ENCODE measurements at places on chromosomes 4 and X.

GRCh38 chrX:141220342-141221008 lies 21.8 kb downstream of the SPANXC start:
- DNase-seq: peak; percentile 43

DNA sequence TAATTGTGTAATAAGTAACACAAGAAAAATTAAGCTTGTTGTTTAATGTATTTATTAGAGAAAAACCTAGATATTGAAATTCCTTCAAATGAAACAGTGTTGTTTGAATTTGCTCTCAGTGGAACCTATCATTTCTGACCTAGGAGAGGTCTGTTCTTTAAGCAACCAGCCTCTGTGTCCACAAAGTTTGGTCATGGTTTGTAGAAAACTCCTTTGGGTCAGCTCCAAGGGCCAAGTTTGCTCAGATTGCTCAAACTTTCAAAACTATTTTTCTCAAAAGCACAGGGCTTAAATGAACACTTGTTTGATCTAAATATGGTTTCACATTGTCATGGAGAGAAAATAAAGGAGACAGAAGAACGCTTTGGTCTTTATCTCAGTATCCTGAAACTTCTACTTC lies 29.6 kb upstream of the RPL34 start:
- no peak for DNase-seq

DNA sequence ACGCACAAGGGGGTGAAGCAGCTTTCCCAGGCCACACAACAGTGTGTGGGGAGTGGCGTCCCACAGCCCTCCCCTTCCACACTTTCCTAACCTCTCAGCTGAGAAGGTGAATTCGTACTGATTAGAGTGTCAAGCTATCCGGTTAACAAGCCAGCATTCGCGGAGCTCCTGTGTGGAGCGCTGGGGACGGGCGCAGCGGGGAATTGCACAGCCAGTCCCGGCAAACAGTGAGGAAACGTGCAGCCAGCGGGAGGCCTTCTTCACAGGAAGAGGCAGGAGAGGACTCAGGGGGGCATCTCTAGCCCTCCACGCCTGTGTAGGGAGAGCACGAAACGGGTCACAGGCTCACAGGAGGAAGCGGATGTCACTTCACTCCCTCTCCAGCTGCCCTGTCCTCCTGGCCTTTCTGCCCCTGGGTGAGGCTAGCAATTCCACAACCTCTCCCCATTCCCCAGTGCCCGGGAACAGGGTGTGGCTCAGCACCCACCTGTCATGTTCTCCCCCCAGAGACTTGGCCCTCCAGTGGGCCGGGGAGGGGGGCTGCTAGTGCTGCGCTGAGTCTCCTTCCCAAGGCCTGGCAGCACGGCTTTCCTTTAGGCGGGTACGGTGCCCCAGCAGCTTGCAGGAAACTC lies 117.3 kb downstream of the CPZ start:
- no peak for DNase-seq

DNA sequence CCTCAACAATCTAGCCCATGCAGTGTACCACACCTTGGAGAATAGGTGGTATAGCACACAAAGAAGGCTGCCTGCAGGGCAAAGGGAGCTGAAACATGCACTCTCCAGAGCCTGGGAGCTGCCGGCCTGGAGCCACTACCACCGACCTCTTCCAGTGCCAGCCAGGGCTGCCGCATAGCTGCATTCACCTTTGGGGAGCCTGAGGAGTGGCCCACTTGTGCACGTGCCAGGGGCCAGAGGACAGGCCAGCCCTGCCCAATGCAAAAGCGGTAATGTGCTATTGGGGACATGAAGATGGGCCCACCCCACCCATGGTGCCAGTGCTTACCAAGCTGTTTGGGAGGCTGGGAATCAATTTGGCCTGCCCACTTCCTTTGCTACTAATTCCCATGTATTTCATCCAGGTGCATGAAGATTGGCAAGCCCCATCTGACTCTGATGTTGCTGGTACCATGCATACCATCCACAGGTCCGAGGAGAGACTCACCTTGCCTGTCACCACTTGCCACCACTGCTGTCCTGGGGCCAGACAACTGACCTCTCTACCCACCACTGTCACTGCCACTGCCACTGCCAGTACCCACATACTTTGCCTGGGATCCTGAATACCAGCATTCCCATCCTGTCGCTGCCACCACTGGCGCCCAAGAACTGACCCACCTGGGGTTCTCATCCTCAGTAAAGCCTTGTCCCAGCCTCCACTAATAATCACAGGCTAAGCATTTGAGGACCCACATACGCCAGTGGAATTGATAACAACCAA lies 506.9 kb downstream of the MAGEB5 start:
- DNase-seq: no peak

DNA sequence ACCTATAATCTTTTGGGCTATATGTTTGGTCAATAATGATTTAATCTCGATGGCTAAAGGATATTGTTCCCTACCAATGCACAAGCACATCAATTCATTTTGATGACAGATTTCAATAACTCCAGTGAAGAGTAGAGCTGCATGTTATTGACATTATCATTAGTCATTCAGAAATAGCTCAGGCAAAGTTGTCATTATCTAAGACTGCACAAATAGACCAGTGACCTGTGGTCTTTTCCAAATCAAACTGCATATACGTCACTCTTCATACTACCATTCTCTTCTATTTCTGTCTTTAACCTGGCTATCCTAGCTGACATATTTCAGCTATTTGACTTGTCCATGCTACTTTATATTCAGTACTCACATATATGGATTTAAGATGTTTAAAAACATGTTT lies 1050.8 kb downstream of the C4orf33 start:
- no peak for DNase-seq

DNA sequence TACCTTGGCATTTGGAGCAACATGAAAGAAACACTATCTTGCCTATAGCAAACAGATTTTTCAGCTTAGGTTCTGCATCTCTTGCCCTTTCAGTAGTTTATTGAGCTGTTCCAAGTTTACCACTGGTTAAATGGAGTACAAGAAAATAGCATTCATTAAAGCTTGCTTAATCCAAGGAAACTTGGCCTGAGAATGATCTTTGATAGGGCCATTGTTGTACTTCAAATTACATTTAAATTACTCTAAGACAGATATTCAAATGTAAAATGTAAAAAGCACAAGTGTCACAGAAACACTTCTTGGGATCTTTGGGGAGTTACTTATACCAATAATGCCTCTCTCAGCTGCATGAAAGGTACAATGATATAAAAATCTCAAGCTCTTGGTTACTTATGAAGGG lies 609.0 kb upstream of the HTR2C start:
- DNase-seq: no peak

- no peak for DNase-seq
These were observed 12.9 kb downstream of the DGAT2L6 start for GRCh38 chrX:70190225-70190624.

GRCh38 chrX:110022599-110023448 lies 19.9 kb downstream of the TMEM164 start:
- DNase-seq: no peak

GRCh38 chr4:3112201-3112600 lies 37.7 kb downstream of the HTT start:
- no peak for DNase-seq

DNA sequence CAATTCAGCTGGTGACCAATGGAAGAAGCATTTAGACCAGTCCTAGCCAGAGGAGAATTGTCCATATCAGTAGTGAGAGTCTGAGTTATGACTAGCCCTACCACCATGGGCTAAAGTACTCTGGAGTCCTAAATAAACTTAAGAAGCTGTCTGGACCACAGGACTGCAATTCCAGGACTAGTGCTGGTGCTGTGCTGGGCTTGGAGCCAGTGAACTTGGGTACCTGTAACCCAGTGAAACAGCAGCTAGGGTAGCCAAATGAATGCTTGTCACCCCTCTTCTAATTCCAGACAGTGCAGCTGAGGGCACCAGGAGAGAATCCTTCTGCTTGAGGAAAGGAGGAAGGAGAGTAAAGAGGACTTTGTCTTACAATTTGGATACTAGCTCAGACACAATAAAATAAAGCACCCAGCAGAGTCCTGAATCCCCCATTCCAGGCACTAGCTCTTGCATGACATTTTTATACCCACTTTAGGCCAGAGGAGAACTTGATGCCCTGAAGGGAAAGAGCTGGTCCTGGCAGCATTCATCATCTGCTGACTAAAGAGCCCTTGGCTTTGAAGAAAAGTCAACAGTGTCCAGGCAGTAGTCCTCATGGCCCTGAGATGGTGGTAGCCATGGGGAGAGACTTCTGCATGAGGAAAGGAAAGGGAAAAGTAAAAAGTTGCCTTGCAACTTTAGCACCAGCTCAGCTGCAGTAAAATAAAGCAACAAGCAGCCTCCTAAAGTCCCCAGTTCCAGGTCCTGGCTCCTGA lies 2675.7 kb downstream of the PCDH7 start:
- DNase-seq: no peak

DNA sequence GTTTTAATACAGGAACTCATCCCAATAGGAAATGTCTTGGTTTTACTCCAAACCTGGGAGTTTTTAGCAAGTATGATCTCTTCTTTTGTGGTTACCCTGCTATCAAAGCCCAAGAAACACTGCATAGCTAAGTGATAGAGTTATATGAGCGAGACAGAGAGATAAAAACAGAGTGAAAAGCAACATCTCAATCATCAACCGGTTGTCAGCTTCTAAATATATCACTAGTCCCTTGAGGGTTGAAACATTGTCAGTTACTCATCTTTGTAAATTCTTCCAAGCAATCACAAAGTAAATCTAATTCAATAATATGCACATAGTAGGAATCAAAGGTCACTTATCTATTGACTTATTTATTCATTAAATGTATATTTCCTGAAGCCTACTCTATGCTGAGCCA lies 483.9 kb downstream of the IDS start:
- no peak for DNase-seq

DNA sequence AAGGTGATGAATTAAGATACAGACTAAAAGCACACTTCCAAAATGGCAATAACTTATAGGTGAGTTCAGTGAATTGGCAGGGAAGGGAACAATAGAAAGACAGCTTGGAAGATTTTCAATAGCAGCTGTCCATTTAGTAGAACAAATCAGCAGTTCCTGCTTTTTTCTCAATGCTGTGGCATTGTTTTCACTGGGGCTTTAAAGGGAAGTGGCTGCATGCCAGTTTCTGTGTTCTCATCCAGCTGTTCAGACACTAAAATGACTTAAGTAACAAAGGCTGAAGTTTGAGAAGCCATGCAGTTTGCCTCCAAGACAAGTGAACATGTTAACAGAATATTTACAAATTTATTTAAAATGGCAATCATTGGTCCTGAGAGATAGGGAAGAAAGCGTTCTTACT lies 291.9 kb downstream of the FAM47A start:
- no peak for DNase-seq

DNA sequence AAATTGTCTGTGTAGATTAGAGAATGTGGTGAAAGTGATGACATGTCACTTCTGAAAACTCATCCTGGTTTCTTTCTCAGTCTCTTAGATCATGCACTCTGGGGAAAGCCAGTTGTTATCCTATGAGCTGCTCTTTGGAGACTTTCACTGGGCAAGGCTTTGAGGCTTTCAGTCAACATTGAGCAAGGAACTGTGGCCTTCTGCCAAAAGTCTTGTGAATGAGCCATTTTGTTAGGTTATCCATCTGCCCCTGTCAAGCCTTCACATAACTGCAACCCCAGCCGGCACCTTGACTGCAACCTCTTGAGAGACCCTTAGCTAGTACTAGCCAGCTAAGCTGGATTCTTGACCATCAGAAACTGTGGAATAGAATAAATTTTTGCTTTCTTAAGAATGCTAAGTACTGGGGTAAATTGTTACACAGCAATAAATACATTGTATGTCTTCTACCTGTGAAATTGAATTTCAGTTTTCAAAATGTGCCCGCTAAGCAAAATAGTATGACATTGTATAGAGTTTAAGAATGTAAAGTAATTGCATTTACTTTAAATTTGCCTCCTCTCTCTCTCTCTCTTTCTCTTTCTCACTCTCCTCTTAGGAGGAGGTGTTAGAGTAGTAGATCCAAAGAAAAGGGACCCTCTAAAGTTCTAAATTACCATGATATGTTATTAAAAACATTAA lies 1273.0 kb downstream of the RAPGEF2 start:
- peak; percentile 31 for DNase-seq

DNA sequence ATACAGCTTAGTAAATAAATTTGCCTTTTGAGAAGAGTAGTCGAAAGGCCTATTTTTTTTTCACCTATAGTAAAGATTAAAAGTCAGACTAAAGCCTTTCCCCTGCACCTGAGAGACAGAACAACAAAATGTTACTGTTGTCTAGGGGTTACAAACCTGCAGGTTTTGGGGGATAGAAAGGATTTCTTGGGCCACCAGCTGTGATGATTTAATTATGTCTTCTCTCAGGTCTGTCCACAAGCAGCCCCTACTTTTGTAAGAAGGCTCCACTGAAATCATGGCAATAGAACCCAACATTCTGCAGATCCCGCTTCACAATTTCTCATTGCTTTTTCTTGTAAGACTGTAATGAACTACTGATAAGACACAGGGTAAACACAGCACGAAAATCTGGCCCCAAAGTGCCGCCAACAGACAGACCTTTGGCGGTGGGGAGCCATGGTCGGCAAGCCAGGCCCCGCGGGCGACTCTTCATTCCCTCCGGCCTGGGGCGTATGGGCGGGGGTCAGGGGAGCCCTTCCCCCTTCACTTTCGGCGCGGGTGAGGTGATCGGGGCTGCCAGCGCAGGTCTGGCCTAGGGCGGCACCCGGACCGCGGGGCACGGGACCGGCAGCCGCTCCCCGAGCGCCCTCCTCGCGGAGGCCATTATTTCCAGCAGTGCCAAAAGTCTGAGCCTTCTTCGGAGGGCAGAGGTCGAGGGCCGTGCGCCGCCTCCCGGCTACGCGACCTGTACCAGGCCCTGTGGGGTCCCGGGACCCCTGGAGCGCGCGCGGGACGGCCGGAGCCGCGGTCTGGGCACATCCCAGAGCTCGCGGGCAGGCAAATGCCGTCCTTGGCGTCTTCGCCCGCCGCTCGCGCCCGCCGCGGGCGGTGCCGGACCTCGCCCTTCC lies 812 bp upstream of the KDM6A start:
- no peak for DNase-seq

DNA sequence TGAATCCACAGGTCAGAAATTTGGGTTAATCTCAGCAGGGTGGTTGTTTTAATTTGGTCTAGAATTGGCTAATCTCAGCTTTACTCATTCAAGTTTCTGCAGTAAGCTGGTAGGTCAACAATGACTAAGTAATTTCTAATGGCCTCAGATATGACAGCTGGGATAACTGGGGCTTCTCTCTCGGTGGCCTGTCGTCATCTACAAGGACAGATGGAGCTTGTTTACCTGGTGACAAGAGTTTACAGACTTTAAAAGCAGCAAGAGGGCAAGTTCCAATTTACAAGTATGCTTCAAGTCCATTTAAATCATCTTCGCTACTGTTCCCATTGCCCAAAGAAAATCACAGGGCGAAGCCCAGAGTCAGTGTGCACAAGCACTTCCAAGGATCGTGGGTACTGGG lies 453.9 kb downstream of the PDHA2 start:
- no peak for DNase-seq

- DNase-seq: no peak
These were observed 710 bp downstream of the PRKG2 start for GRCh38 chr4:81214144-81214880.

DNA sequence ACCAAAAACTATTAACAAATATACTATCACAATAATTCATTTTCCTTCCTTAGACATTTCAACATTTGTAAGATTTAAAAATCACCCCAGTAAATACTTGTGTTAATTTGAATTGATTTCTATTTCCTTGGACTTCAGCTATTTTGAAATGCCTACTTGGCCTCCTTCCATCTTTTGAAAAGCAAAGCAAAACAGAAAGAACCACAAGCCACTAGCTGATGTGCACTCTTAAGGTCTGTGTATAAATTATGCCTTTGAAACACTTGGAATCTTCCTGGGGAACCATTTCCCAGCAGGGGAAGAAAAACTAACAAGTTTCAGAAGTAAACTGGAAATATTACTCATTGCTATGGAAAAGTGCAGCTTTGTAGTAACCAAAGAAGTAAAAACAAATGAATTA lies 139.8 kb downstream of the CLCN4 start:
- peak; percentile 73 for DNase-seq

- no peak for DNase-seq
These were observed 582.4 kb upstream of the FAM241A start for GRCh38 chr4:111562826-111563225.

Measured in stromal cell of bone marrow (primary cell).